Pancreas (tissue), 10 donors: ENCODE measurements at places on chromosomes 5 and 9. TPM values are rescaled to one million over a fixed set of nuclear protein-coding genes. Genes with fewer than 3 reads are reported as not detected.

DNA sequence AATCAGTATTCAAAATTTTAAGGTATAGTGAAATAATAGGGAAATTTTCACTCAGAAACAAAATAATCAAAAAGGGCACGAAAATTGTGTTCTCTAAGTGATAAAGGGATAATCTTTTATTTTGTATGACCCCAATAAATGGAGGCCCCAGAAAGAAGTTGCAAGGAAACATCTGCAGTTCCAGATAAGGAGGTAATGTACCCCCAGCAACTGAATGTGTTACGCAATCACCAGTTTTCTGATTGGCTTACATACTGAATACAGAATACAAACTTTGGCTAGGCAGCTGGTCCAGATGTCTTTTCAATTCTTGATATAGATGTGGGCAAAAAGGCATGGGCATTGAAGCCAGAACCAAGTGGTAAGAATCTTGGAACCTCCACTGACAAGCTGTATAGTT, 1.7 kb upstream of the TOPORS start:
- no peak for DNase-seq

DNA sequence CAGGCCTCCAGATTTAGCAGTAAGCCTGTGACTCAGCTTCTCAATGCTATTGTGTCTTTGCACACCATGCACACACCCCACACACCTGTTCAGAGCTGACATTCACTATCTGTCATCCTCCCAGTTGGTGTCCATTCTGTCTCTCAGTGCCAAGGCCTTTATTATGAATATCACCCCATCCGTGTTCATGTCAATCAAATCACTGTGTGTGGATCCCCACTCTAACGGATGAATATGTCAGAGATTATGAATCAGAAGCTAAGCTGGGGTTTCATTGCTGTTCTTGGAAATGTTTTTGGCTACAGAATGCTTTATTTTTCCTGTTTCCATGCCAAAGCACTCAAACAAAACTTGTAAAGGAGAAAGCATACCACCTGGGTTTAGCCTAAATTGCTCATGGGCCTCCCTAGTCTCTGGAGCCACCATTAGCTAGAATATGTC, 9.4 kb upstream of the MAMDC2 start:
- DNase-seq, result no peak

GRCh38 chr9:80866576-80867227, 822.6 kb downstream of the TLE1 start:
- DNase-seq, result no peak

DNA sequence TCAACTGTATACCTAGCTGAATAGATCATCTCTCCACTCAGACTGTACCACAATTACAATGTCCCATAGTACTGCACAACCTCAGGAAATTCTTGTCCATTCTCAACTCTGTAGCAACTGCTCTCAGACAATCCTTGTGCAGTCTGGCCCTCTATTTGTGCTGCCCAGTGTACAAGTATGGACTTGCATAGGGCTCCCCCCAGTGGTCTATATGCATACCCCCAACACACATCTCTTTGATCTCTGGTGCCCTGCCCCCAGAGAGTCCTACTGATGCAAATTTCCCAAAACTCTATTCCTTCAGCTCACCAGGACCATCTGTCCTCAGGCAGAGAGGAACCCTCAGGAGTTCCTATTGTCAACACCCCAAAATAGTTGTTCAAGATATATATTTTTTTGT, 205.3 kb downstream of the SLCO4C1 start:
- no peak for DNase-seq

DNA sequence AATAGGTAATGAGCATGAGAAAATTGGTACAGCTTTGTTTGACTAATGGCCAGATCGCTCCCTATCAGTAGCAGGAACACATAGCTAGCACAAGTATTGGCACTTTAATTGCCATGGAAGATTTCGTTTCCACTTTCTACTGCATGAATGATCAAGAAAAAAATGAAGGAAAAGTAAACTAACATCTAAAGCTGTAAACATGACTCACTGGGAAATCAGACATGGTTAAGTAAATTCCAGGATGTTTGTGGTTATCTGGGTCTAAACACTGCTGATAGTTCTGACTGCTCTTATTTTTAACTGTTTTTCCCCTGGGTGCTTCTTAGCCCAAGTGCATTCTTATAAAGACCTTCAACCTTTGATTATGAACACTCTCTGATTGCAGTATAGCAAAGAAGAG, 388.9 kb downstream of the NR2F1-AS1 start:
- DNase-seq, result no peak

The ACSL6 gene
- polyA plus RNA-seq, result 0.99 TPM

The TIMD4 gene
- not detected for polyA plus RNA-seq

The PRKACG gene
- polyA plus RNA-seq, result not detected

The RNF180 gene
- polyA plus RNA-seq, result 3.0 TPM
